ENCODE measurements at places on chromosomes 1 and 21.

GRCh38 chr1:91529856-91530255 is 29.2 kb downstream of the CDC7 start:
- DNase-seq: no peak

DNA sequence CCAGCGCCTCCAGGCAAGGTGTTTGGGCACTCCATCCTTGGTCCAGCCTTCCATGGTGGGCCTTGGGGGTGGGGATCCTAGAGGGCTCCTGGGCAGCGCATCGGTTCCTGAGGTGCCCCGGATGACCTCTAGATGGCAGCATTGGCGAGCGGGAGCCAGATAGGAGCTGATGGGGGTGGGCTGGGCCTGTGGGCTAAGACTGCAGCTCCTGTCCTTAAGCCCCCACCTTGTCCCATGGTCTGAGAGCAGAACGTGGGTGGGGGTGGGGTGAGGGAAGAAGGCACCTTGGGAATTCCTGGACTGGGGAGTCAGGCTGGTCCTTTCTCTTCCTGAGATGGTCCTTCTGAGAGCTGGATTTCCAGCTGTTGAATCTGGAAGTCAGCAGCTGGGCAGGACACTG is 93.4 kb upstream of the CSF3R start:
- DNase-seq: no peak

GRCh38 chr1:243408479-243408878 is 152.6 kb downstream of the SDCCAG8 start:
- no peak for DNase-seq

- DNase-seq: no peak
Measured at GRCh38 chr1:26820784-26821269, 5.7 kb upstream of the ZDHHC18 start.

DNA sequence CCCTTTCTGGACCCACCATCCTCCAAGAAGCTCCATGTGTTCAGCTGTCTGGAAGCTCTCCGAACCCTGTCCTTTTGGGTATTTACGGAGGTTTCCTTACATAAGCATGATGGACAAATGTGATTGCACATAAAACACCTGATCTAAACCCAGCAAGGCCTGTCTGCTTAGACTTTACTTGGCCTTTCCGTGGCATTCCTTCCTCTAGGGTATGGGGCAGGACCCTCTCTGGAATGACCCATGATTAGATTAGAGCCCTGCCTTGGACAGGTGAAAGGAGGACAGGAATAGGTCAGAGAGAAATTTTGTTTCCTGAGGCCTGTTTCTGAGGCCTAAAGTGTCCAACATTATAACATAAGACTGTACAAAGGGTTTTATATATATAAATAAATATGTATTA is 16.9 kb downstream of the PTPRU start:
- no peak for DNase-seq

- DNase-seq: no peak
Measured at GRCh38 chr21:41164981-41165655, 2.8 kb upstream of the BACE2 start.
